Lower lobe of right lung (tissue), 2 donors: ENCODE measurements at places on chromosomes 13 and 19. TPM values are rescaled to one million over a fixed set of nuclear protein-coding genes. Genes with fewer than 3 reads are reported as not detected.

Gene CCDC8
- 9.1 TPM for total RNA-seq

Gene OR10H4
- total RNA-seq, result not detected

DNA sequence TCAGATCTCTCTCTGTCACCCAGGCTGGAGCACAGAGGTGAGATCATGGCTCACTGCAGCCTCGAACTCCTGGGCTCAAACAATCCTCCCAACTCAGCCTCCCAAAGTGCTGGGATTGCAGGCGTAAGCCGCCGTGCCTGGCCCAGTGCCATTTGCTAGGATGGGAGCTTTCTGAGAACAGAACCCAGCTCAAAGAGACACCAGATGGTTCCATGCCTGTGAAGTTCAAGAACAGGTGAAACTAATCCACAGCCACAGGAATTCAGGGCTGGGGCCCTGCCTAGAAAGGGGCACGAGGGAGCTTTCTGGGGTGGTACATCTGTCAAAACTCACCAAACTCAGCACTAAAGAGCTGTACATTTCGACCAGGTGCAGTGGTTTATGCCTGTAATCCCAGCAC lies 4.2 kb downstream of the SLC7A9 start:
- H3K36me3 ChIP-seq, result no peaks in the 10 kb centered on the region
- DNase-seq, result no peak
- H3K27ac ChIP-seq, result no peak overlapping the region
- H3K27me3 ChIP-seq, result no peaks in the 10 kb centered on the region
- no peaks in the 10 kb centered on the region for H3K4me1 ChIP-seq

DNA sequence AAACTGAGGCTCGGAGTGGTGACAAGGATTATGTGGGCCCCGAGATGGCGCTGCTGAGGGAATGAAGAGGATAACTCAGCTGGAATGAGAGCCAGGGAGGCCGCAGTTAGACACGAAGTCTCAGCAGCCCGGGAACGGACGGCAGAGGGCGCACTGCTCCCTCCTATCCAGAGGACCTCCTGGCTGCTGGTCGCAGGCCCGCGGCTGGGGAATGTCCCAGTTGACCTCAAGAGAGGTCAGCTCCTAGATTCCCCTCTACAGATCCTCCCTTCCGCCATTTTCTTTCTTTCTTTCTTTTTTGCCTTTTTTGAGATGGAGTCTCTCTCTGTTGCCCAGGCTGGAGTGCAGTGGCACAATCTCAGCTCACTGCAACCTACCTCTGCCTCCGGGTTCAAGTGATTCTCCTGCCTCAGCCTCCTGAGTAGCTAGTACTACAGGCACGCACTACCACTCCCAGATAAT lies 24.1 kb upstream of the ASPDH start:
- peak; percentile 86 for DNase-seq
- no peak overlapping the region for H3K4me3 ChIP-seq
- H3K27ac ChIP-seq, result no peak overlapping the region
- no peaks in the 10 kb centered on the region for H3K36me3 ChIP-seq
- H3K4me1 ChIP-seq, result no peaks in the 10 kb centered on the region

Gene TPTE2
- total RNA-seq, result not detected

Gene DCT
- 0.18 TPM for total RNA-seq

GRCh38 chr19:19169236-19170052 lies 619 bp downstream of the MEF2B start:
- H3K4me3 ChIP-seq, result peak overlapping the region; percentile 37
- H3K4me1 ChIP-seq, result peaks cover 7% of the 10 kb centered on the region
- no peaks in the 10 kb centered on the region for H3K27me3 ChIP-seq
- no peaks in the 10 kb centered on the region for H3K36me3 ChIP-seq
- no peak for DNase-seq
- H3K27ac ChIP-seq, result no peak overlapping the region

Gene ZNF223
- 5.7 TPM for total RNA-seq

DNA sequence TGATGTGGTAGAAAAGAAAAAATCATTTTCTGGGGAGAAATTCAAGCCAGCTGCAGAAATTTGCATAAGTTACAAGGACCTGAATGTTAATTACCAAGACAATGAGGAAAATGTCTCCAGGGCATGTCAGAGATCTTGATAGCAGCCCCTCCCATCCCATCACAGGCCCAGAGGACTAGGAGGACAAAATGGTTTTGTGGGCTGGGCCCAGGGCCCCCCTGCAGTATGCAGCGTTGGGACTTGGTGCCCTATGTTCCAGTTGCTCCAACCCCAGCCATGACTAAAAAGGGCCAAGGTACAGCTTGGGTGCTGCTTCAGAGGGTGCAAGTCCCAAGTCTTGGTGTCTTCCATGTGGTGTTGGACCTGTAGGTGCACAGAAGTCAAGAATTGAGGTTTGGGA lies 76.6 kb upstream of the SOX1 start:
- H3K4me3 ChIP-seq, result no peak overlapping the region
- no peaks in the 10 kb centered on the region for H3K36me3 ChIP-seq
- no peak for DNase-seq
- H3K27me3 ChIP-seq, result no peaks in the 10 kb centered on the region
- H3K27ac ChIP-seq, result no peak overlapping the region

Gene CD209
- 18.8 TPM for total RNA-seq

Gene KLK7
- not detected for total RNA-seq

Gene JAK3
- total RNA-seq, result 15.9 TPM

Gene PSG2
- not detected for total RNA-seq

DNA sequence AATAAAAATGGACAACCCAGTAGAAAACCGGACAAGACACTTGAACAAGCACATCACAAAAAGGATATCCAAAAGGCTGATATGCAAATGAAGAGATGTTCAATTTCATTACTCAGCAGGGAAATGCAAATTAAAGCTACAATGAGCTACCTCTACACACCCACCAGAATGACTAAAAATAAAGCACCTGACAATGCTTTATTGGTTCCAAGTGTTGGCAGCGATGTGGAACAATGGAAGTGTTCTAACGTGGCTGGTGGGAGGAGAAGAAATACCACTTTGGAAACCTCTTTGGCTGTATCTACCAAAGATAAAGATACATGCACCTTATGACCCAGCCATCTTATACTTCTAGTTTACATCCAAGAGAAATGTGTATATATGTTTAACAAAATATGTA lies 3.7 kb upstream of the ACP7 start:
- peaks cover 17% of the 10 kb centered on the region for H3K4me1 ChIP-seq
- DNase-seq, result no peak
- peaks cover 77% of the 10 kb centered on the region for H3K27me3 ChIP-seq
- no peaks in the 10 kb centered on the region for H3K36me3 ChIP-seq
- H3K4me3 ChIP-seq, result no peak overlapping the region
- H3K27ac ChIP-seq, result no peak overlapping the region

DNA sequence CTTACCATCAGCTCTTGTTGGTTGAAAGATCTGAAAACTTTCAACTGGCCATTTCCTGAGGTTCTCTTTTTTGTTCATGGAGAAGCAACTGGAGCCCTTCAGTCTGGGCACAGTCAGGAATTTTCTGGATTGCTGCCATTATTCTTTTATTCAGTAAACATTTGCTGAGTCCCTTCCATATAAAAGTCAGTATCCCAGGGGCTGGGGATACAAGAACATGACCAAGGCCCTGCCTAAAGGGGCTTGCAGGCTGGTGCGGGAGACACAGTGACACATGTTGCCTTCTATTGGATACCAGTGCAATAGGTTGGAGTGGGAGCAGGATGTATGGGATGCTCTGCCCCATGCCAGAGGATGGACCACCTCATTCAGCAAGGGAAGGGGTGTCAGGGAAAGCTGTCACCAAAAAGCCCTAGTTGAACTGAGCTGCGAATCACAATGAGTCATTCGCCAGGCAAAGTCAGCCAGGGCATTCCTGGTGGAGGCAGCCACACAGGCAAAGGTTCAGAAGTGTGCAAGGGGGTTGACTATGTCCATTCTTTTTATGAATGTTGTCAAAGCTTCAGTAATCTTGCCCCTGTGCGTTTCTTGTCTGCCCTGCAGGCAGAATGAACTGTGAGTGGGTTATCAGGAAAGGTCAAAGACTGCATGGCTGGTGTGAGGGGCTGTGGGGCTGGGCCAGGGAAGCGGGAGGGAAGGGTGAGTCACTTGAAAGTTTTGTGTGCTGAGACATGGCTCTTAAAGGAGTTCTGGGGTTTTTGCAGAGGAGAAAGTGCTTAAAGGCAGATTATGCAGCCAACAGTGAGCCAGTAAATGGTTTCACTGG lies 395.9 kb downstream of the KCNRG start:
- no peaks in the 10 kb centered on the region for H3K27me3 ChIP-seq
- H3K4me1 ChIP-seq, result no peaks in the 10 kb centered on the region
- no peaks in the 10 kb centered on the region for H3K36me3 ChIP-seq
- DNase-seq, result no peak
- H3K4me3 ChIP-seq, result no peak overlapping the region

- peaks cover 56% of the 10 kb centered on the region for H3K4me1 ChIP-seq
- peak overlapping the region; percentile 72 for H3K4me3 ChIP-seq
- H3K36me3 ChIP-seq, result no peaks in the 10 kb centered on the region
- H3K27ac ChIP-seq, result peak overlapping the region; percentile 56
- no peak for DNase-seq
- H3K27me3 ChIP-seq, result no peaks in the 10 kb centered on the region
Measured at GRCh38 chr19:1862424-1863327, 703 bp downstream of the KLF16 start.

- no peak for DNase-seq
- H3K4me1 ChIP-seq, result no peaks in the 10 kb centered on the region
- H3K36me3 ChIP-seq, result no peaks in the 10 kb centered on the region
Measured at GRCh38 chr13:37148501-37148900, 43.0 kb upstream of the CSNK1A1L start.

- H3K27ac ChIP-seq, result no peak overlapping the region
- no peak for DNase-seq
- H3K4me3 ChIP-seq, result no peak overlapping the region
- H3K36me3 ChIP-seq, result no peaks in the 10 kb centered on the region
- no peaks in the 10 kb centered on the region for H3K4me1 ChIP-seq
Measured at GRCh38 chr13:26952551-26953143, 192.1 kb upstream of the GPR12 start.

Gene NCAN
- total RNA-seq, result not detected

- H3K4me3 ChIP-seq, result no peak overlapping the region
- H3K27me3 ChIP-seq, result no peaks in the 10 kb centered on the region
- peaks cover 5% of the 10 kb centered on the region for H3K36me3 ChIP-seq
- DNase-seq, result no peak
- peaks cover 56% of the 10 kb centered on the region for H3K4me1 ChIP-seq
Measured at GRCh38 chr19:47102346-47103060, 11.1 kb downstream of the ZC3H4 start.

DNA sequence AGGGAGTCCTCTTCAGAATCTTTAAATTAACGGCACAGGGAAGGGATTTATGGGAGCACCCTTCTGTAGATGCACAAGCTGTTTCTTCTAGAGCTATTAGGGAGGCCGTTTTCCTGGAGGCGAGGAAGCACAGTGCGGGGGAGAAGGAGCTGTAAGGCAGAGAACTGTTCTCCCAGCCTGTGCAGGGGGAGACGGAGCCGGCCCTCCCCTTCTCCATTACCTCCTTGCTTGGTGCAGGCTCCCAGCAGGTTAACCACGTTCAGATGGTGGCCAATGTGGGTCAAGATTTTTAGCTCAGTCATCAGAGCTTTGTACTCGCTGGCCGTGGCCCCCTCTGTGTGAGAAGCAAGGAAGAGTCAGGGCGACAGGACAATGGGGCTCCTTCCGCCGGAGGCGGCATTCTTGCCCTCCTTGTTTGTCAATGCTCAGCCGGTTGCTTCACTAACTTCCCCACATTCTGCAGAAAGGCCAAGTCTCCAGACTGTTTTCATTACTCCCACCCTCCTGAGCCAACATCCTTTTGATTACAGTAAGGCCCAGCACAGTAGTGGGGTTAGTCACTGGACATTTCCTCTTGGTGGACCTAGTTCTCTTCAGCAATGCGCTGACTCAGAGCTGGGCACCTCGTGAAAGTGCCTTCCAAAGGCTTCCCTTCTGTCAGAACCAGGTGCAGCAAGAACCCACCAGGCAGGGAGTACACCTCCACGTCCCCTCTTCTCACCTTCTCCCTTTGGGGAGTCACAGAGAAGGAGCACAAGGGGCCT lies 165.4 kb downstream of the FLT1 start:
- H3K4me1 ChIP-seq, result peaks cover 20% of the 10 kb centered on the region
- H3K36me3 ChIP-seq, result no peaks in the 10 kb centered on the region
- H3K4me3 ChIP-seq, result no peak overlapping the region

DNA sequence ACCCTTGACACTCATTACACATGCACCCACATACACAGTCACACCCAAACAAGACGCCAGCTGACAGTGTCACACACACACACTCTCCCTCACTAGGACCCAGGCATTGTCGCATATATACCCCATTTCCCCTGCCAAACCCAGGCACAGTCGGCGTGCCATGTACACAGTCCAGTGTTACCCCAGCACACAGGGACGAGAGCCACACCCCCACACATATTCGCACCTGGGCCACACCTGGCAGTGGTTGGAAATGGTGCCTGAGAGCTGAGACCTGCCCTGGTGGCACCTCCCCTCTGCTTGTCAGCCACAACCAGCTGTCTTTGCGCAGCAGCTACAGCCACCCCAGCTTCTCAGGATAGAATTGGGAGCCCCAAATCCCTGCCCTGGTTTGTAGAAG lies 9.0 kb downstream of the NFIX start:
- H3K4me3 ChIP-seq, result no peak overlapping the region
- H3K36me3 ChIP-seq, result no peaks in the 10 kb centered on the region
- H3K27ac ChIP-seq, result peak overlapping the region; percentile 41
- DNase-seq, result no peak
- H3K4me1 ChIP-seq, result peaks cover 93% of the 10 kb centered on the region

Gene SLITRK1
- total RNA-seq, result not detected

DNA sequence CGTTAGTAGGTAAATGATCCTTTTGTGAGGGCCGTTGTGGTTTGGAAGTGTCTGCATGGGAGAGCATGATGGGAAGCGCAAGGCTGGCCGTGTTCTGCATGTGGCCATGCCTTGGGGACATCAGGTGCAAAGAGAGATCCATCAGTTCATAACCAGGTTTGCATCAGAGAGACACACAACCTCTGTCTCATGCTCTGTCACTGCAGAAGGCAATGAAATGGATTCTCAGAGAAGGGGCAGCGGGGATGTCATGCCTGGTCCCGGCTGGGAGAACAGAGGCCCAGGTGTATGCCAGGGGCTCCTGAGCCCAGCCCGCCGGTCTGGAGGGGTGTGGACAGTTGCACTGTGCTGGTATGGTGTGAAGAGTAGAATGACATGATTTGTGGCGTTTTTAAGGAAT lies 60.2 kb downstream of the GGACT start:
- DNase-seq, result no peak
- H3K27me3 ChIP-seq, result no peaks in the 10 kb centered on the region
- H3K27ac ChIP-seq, result no peak overlapping the region
- H3K4me3 ChIP-seq, result no peak overlapping the region
- H3K4me1 ChIP-seq, result no peaks in the 10 kb centered on the region
- peaks cover 28% of the 10 kb centered on the region for H3K36me3 ChIP-seq

Gene CEACAM20
- total RNA-seq, result 0.30 TPM

- H3K36me3 ChIP-seq, result peaks cover 87% of the 10 kb centered on the region
- no peak overlapping the region for H3K27ac ChIP-seq
- peaks cover 57% of the 10 kb centered on the region for H3K4me1 ChIP-seq
- no peak overlapping the region for H3K4me3 ChIP-seq
- no peaks in the 10 kb centered on the region for H3K27me3 ChIP-seq
Measured at GRCh38 chr13:33108620-33109019, 92.4 kb downstream of the KL start.

GRCh38 chr19:31334849-31335624 lies 14.2 kb downstream of the TSHZ3 start:
- H3K27ac ChIP-seq, result no peak overlapping the region
- H3K27me3 ChIP-seq, result no peaks in the 10 kb centered on the region
- DNase-seq, result no peak
- H3K4me1 ChIP-seq, result peaks cover 18% of the 10 kb centered on the region
- H3K4me3 ChIP-seq, result no peak overlapping the region
